ENCODE measurements at places on chromosomes 11 and 22.

DNA sequence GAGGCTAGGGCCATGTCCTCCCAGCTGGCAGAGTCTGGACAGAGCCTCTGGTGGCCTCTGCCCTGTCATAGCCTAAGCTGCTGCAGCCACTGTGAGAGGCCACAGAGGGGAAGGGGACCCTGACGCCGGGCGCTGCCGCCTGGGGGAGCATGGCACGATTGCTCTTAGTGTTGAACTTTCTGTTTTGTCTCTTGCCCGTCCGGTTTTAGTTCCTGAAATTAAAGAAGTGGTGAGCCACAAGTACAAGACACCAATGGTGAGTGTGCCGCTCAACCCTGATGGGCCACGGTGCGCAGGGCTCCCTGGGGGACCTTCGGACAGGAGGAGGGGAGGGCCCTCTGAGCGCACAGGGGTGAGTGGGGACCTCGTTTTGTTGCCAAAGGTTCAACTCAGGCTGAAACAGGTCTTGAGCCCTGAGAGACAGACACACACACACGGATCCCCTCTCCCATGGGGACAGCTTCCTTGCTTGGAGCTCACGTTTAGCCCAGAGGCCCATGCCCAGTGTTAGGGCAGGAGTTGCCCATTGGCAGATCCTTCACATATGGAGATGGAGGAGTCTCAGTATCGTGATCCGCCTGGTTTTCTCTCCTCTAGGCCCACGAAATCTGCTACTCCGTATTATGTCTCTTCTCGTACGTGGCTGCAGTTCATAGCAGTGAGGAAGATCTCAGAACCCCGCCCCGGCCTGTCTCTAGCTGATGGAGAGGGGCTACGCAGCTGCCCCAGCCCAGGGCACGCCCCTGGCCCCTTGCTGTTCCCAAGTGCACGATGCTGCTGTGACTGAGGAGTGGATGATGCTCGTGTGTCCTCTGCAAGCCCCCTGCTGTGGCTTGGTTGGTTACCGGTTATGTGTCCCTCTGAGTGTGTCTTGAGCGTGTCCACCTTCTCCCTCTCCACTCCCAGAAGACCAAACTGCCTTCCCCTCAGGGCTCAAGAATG is 23.8 kb downstream of the MYBPC3 start:
- no peaks in the 10 kb centered on the region for H3K4me1 ChIP-seq
- H3K27me3 ChIP-seq, result no peaks in the 10 kb centered on the region
- peaks cover 26% of the 10 kb centered on the region for H3K36me3 ChIP-seq

DNA sequence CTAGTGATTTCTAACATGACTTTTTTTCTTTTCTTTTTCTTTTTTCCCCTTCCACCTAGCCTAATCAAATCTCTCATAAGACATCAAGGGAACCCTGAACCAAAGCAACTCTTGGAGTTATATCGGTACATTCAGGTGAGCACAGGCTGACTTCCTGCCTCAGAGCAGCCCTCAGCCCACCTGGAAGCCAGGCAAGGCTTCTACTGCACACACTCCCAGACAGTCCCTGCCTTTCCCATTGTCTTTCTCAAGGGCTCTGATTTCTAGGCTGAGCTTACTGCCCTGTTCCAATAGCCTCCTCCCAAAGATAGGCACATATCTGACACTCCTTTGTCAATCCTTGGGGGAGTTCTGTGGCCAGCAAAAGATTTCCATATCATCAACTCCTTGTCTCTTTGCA is 629.5 kb downstream of the NTM start:
- no peaks in the 10 kb centered on the region for H3K4me1 ChIP-seq
- H3K4me3 ChIP-seq, result no peak overlapping the region
- H3K36me3 ChIP-seq, result no peaks in the 10 kb centered on the region

DNA sequence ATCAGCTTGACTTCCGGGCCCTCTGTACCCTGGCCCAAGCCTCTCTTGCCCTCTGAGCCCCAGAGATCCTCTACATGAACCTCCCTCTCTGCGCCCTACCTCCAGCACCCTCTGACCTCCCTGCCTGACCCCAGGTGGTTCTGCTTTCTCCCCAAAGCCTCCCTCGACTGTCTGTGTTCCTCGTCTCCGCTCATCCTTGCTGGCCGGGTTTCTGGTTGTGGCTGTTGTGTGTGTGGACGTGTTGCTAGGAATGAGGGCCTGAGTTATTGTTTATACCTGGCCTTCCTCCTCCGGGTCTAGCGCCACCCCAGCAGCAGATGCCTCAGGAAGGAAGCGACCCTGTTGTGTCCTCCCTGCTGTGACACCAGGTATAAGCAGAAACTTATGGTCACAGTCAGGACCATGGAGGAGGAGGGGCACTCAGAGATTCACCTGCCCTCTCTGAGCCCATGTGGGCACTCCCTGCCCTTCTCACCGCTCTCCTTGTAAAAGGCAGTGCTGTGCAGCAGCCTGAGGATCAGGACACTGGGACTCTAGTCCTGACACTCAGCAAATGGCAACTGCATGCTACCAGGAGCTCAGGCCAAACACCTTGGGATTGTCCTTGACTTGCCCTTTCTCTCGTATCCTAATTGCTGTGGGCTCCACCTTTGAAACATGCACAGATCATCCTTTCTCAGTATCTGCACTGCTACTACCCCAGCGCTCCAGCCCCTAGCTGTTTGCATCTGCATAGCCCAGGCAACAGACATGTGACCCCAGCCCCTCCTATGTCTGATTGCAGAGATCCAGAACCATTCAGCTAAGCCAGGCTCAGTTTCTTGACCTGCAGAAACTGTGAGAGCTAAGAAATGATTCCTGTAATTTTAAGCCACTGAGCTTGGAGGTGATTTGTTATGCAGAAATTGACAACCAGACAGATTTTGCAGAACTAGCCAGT is 140.1 kb downstream of the ST3GAL4 start:
- no peaks in the 10 kb centered on the region for H3K36me3 ChIP-seq
- no peak overlapping the region for H3K27ac ChIP-seq
- H3K27me3 ChIP-seq, result no peaks in the 10 kb centered on the region
- no peak for DNase-seq

DNA sequence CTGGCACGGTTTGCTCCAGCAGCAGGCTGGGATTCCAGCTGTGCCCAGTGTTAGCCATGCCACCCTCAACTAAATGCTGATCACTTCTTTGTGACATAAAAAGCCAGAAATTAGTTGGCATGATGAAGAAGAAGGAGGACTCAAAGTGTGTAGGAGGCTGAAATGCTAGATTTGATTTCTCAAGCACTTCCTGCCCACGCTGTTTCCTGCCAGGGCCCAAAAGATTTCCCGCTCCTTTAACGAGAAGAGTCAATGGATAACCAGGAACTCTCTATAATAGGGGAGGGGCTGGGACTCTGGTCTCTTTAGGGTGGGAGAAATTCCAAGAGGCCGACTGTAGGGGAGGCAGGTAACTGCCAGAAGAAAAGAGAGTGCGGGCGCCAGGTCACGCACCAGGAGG is 26.4 kb downstream of the APOL3 start:
- no peak for DNase-seq
- H3K27ac ChIP-seq, result no peak overlapping the region
- H3K27me3 ChIP-seq, result no peaks in the 10 kb centered on the region
- no peaks in the 10 kb centered on the region for H3K36me3 ChIP-seq
- H3K4me3 ChIP-seq, result no peak overlapping the region
- peaks cover 13% of the 10 kb centered on the region for H3K4me1 ChIP-seq

DNA sequence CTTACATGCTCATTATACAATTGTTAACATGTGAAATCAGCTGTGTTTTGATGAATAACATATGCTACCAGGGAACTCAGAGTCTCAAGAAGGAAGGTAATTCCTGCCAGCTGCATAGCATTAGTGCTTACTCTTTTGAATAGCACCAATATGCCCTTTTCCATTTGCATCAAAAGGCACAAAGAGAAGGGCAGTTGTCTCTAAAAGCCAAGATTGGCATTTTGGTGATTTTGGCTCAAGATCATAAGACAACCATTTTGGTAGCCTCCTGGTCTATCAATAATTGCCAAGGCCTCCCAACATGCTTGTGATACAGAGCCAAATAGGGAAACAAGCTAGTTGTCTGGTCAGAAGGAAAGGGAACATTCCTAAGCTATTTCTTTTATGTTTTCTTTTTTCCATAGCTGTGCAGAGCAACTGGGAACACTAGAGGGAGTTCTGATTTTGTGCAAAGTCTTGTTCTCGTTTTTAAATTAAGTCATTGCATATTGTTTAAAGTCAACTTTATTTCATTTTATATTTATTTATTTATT is 416.7 kb upstream of the CHORDC1 start:
- H3K27me3 ChIP-seq, result no peaks in the 10 kb centered on the region
- no peaks in the 10 kb centered on the region for H3K36me3 ChIP-seq
- H3K27ac ChIP-seq, result no peak overlapping the region
- H3K4me1 ChIP-seq, result no peaks in the 10 kb centered on the region
- H3K4me3 ChIP-seq, result no peak overlapping the region
- no peak for DNase-seq

DNA sequence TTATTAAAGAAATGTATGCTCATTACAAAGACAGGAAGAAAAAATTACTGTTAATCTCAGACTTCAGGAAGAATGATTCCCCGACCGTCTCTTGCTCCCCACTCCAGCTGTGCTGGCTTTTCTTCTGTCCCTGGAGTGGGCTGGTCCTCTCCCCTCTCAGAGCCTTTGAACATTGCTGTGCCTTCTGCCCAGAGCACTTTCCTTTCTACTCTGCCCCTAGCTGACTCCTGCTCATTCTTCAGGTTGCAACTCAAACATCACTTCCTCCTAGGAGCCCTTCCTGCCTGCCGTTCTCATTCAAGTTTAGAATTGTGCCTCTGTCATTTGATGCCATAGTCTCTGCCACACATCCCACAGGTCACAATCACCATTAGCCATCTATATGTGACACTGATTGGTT is 329.5 kb downstream of the MIAT start:
- no peaks in the 10 kb centered on the region for H3K36me3 ChIP-seq
- H3K4me3 ChIP-seq, result no peak overlapping the region
- no peaks in the 10 kb centered on the region for H3K4me1 ChIP-seq
- no peak overlapping the region for H3K27ac ChIP-seq
- H3K27me3 ChIP-seq, result peaks cover 3% of the 10 kb centered on the region

GRCh38 chr11:35907648-35908431 is 36.0 kb upstream of the LDLRAD3 start:
- no peak overlapping the region for H3K27ac ChIP-seq
- H3K27me3 ChIP-seq, result no peaks in the 10 kb centered on the region

- H3K27ac ChIP-seq, result no peak overlapping the region
- DNase-seq, result no peak
- peaks cover 5% of the 10 kb centered on the region for H3K4me1 ChIP-seq
- no peak overlapping the region for H3K4me3 ChIP-seq
- H3K27me3 ChIP-seq, result no peaks in the 10 kb centered on the region
Measured at GRCh38 chr11:111944651-111945051, 7.5 kb downstream of the DIXDC1 start.

DNA sequence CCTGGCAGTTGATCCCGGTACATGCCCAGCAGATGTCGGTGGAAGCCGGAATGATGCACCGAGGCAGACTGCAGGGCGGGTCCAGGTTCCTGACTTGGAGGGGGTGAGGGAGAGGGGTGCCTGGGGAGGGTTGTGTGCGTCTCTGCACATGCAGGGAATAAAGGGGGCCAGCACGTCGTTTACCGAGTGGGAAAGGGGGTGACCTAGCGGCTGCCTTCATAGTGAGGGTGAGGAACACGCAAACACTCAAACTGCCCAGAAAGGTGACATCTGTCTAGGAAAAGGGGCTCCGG is 801.7 kb downstream of the TBC1D22A start:
- no peak for DNase-seq
- no peaks in the 10 kb centered on the region for H3K36me3 ChIP-seq

- peak overlapping the region; percentile 33 for H3K27ac ChIP-seq
- peaks cover 11% of the 10 kb centered on the region for H3K36me3 ChIP-seq
- peaks cover 54% of the 10 kb centered on the region for H3K4me1 ChIP-seq
- DNase-seq, result no peak
Measured at GRCh38 chr22:19420321-19420720, 11.2 kb downstream of the HIRA start.

DNA sequence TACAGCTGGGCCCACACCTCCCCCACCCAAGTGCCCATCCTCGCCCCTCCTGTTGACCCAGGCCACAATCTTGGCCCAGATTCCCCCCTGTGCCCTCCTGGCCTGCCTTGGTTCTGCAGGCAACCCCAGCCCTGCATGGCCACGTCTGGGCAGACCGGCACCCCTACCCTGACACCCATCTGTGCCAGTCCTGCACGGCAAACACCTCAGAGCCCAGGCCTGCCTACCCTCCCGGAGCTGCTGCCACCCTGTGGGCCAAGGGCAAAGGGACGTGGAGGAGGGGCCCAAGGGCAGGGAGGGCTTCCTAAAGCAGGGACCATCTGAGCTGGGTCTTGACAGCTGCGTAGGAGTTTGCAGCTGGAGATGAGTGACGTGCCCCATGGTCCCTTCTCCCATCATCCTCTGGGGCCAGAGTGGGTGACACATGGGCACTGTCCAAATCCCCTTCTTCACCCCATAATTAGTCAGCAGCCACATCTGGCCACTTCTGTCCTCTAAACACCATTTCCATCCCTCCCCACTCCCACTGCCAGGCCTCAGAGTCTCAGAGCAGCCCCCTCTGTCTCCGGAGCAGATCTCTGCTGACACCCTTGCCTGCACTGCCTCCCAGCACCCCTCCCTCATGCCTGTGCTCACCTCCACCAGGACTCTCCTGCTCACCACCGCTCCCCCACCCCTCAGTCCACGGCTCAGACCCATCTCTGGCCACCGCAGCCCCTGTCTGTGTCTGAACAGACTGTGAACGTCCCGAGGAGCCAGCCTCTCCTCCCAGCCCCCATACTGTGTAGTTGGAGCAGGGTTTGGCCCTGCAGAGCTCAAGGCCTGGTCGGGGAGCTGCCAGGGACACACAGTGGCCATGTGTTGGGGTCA is 35.6 kb upstream of the PPARA start:
- peaks cover 2% of the 10 kb centered on the region for H3K36me3 ChIP-seq
- H3K4me3 ChIP-seq, result no peak overlapping the region
- H3K27me3 ChIP-seq, result no peaks in the 10 kb centered on the region
- peaks cover 11% of the 10 kb centered on the region for H3K4me1 ChIP-seq
- no peak overlapping the region for H3K27ac ChIP-seq

GRCh38 chr11:96706761-96707160 is 316.9 kb downstream of the JRKL start:
- no peak overlapping the region for H3K4me3 ChIP-seq
- no peak for DNase-seq
- H3K36me3 ChIP-seq, result no peaks in the 10 kb centered on the region
- no peaks in the 10 kb centered on the region for H3K27me3 ChIP-seq

DNA sequence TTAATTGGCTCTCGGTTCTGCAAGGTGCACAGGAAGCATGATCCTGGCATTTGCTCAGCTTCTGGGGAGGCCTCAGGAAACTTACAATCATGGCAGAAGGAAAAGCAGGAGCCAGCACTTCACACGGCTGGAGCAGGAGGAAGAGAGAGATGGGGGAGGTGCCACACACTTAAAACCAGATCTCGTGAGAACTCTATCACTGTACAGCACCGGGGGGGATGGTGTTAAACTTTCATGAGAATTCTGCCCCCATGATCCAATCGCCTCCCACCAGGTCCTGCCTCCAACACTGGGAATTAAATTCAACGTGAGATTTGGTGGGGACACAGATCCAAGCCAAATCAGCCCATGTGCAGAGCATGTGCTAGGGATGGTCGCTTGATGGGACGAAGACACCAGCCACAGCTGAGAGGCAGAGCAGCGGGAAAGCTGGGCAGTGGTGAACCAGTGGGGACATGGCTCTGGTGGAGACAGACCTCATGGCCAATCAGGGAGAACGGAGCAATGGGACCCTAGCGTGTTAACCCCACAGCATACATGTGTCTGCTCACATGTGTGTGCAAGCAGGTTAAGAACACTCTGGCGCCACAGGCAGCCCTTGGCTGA is 6.2 kb downstream of the TANGO2 start:
- H3K27me3 ChIP-seq, result no peaks in the 10 kb centered on the region
- H3K36me3 ChIP-seq, result peaks cover 11% of the 10 kb centered on the region

GRCh38 chr11:11477695-11478420 is 124.8 kb upstream of the CSNK2A3 start:
- H3K4me1 ChIP-seq, result no peaks in the 10 kb centered on the region
- H3K27ac ChIP-seq, result no peak overlapping the region
- DNase-seq, result no peak
- peaks cover 3% of the 10 kb centered on the region for H3K27me3 ChIP-seq
- no peak overlapping the region for H3K4me3 ChIP-seq
- no peaks in the 10 kb centered on the region for H3K36me3 ChIP-seq

Measured in CD4-positive, alpha-beta T cell (primary cell).